Stimulated activated CD4-positive, alpha-beta T cell treated with anti-CD3 and anti-CD28 coated beads, Interleukin-15, amount 100 ng/mL, for 1 hour (primary cell): ENCODE measurements at places on chromosomes 2 and 18.

DNA sequence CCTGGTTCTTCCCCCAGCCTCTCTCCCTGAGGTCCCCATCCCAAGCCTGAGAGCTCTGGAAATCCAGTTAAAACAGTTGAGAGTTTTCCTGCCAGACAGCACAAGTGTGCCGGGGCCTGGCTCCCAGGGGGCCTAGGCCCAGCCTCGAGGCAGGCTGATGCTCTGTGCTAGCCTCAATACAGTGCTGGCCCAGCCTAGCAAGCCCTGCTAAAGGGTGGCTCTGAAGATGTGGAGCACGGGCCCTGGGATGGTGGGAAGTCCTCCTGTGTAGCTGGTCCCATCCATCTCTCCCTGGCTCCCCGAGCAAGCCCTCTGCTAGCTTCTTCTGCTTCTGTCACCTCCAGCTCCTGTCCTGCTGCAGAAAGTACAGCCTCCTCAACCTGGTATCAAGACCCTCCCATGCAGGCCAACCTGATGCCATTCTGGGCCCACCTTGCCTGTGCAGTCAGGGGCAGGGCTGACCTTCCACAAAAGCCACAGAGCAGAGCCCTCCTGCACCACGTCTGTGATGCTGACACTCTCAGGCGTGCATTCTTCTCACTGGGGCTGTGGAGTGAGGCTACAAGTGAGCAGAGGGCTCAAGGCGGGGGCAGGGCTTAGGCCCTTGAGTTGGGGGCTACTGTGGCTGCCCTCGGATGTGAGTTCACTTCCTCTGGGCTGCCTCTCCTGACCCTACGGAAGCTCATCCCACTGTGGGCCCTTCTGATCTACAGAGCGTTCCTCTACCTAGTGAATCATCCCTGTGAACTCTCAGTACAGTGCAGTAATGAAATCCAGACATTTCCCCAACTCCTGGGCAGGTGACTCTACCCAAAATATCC lies 60.1 kb upstream of the LAPTM4A start:
- no peak for DNase-seq

DNA sequence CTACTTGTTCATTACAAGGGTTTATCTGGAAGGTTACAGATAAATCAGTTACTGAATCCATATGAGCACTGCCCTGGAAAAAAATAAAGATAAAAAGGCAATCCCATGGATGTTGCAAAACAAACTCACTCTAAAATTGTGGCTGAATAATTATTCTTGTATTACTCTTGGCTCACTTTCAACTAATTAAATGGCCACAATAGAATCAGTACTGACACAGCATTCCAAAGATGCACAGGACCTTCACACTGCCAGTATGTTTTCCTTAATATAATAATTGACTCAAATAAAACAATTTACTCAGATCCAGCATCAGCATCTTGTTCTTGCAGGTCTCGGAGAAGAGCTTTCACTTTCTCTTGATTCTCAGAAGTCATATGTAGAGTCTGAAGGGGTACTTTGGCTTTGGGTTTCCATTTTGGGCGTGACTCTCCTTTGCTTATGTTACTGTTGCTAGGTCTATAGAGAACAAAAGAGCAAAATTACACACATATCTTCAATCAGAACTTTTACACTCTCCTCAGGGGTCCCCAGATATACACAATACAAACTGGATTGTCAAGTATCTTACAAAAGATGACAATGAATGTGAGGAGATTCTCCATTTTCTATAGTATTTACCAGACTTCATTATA lies 12.6 kb downstream of the DHX57 start:
- DNase-seq: no peak

GRCh38 chr2:9618410-9618809 lies 12.4 kb downstream of the YWHAQ start:
- DNase-seq: no peak

DNA sequence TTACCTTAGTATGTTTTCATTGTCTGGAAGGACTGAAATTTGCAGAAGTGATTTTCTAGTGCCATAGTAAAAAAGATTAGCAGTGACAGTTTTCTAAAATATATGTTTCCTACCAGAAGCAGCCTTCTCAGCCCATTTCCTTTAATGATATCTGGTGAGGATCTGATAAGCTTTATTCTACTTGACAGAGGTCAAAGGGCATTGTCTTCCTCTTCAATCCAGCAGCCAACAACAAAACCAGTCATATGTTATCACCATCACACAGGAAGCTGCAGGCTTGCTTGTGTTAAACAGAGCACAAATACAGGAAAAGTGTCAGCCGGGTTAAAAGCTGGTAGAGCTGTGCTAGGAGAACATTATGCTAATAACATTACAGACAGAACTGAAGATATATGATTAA lies 35.6 kb upstream of the ZSWIM2 start:
- DNase-seq: no peak
